ENCODE measurements at places on chromosomes 13 and 19. TPM values are rescaled to one million over a fixed set of nuclear protein-coding genes. Genes with fewer than 3 reads are reported as not detected.

The CYP2A7 gene
- not detected for total RNA-seq

DNA sequence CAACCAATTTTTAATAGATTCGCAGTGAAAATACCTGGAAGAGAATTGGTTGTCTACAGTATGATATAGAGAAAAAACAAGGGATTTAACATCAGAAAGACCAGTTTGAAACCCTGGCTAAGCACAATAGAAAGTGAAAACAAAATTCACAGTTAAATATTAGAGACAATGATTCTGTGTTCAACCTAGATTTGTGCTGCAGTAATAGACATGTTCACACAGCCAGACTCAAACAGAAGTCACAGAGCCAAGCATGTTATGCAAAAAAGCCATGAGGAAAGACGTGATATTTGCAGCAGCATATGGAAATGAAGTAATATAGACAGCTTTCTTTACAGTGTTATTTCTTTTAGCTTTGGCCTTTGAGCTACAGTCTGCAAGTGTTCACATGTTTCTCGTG is 48.1 kb downstream of the SCEL start:
- H3K4me3 ChIP-seq, result no peak overlapping the region
- no peak for DNase-seq
- no peaks in the 10 kb centered on the region for H3K27me3 ChIP-seq
- no peaks in the 10 kb centered on the region for H3K36me3 ChIP-seq

DNA sequence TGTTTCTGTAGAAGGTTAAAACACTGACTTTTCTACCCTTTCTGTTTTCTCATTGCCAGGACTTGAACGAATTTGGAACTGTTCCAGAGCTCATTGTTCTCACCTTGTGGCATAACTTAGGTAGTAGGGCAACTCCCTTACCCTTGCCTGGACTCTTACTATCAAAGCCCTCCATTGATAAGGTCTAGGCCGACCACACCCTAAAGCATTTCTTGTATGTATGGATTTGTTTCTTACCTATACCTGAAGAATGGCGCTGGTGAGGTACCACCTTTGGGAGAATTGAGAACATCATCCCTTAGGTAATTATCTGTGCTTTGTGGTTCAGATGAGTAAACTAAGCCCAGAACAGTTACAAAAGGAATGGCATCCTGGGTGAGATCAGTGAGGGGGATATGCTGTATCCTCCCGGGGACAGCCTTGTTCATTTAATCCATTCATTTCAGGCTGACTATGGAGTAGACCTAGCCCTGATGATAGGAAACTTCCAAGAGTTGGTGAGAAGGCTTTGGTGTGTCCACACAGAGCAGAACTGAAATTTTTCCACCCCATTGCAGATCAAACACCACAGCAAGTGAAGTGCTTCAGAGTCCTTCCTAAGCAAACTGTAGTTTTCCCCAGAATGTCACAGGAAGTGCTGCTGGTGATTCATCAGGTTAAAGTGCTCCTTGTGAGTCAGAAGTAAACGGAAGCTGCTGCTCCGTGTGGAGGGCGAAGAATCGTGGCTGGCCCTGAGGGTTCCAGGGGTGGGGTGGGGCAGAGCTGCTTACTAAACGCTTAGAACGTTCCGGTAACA is 113.0 kb downstream of the TEX26 start:
- H3K36me3 ChIP-seq, result no peaks in the 10 kb centered on the region
- no peak overlapping the region for H3K27ac ChIP-seq
- no peaks in the 10 kb centered on the region for H3K4me1 ChIP-seq
- no peak overlapping the region for H3K4me3 ChIP-seq

The SYDE1 gene
- total RNA-seq, result 5.0 TPM
